ENCODE measurements at places on chromosomes 13 and 19. TPM values are rescaled to one million over a fixed set of nuclear protein-coding genes. Genes with fewer than 3 reads are reported as not detected.

The MUC16 gene
- total RNA-seq, result not detected

The KCNN1 gene
- not detected for total RNA-seq

The CD22 gene
- 0.30 TPM for total RNA-seq

The BCAM gene
- not detected for total RNA-seq

The RPL13A gene
- 5,661 TPM for total RNA-seq

DNA sequence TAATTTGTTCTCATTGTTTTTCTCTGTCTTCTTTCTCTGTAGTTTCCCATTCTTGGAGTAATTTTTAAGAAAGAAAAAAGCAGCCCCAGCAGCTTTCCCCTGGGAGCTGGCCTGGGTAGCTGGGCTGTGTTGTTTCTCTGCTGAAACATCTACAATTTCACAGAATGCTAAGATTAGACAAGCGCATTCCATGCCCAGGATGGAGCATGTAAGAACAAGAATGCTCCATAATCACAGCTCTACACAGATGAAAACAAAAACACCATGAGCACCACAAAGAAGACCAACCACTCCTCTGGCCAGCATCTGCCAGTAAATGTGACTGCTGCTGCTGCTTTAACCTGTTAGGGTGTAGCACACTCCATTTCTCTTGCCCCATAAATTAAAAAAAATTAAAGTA is 239.2 kb upstream of the SLITRK1 start:
- DNase-seq, result no peak

DNA sequence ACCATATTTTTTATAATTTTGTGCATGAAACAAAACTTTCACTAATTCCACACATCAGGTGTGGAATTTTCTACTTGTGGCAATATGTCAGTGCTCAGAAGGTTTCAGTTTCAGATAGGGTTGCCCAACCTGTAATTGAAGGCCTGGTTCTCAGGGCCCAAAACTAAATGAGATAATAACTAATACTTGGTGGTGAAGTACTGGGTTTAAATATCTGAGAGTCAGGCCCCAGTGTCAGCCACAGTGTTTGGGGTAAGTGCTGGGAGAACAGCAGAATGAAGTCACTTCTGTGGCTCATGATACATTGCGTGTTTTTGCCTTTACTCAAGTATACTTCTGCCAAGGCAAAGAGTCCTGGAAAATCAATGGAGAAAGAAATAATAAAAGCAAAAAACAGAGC is 5.6 kb downstream of the SAFB start:
- DNase-seq, result no peak

DNA sequence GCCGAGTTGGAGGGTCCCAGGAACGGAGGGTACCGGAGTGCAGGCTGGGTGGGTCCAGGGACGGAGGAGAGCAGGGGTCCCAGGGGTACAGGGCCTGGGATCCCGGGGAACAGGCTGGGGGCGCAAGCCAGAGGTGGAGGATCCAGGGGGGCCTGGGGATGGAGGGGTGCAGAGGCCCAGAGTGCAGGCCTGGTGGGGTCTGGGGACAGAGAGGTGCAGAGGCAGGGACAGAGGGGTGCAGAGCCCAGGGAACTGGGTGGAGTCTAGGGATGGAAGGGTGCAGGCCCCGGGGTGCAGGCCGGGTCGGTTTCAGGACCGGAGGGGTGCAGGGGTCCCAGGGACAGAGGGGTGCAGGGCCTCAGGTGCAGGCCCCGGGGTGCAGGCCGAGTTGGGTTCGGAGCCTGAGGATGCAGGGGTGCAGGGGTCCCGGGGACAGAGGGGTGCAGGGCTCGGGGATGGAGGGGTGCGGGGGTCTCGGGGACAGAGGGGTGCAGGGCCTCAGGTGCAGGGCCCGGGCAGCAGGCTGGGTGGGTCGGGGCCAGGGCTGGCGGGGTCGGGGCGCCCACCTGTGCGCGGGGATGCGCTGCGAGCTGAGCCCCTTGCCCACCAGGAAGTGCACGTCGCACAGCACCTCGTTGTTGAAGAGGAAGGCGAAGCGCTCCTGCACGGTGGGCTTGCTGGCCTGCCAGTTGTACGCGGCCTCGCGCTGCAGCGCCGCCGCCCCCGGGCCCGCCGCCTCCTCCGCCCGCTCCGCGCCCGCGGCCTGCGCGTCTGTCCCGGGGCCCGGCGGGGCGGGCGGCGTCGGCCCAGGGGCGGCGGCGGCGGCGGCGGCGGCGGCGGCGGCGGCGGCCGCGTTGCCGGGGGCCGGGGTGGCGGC is 545 bp downstream of the BTBD2 start:
- peak; percentile 30 for DNase-seq

GRCh38 chr13:25473864-25474263 is 102.1 kb downstream of the ATP8A2 start:
- no peak for DNase-seq

GRCh38 chr13:49683489-49683888 is 7.8 kb downstream of the EBPL start:
- DNase-seq, result no peak

DNA sequence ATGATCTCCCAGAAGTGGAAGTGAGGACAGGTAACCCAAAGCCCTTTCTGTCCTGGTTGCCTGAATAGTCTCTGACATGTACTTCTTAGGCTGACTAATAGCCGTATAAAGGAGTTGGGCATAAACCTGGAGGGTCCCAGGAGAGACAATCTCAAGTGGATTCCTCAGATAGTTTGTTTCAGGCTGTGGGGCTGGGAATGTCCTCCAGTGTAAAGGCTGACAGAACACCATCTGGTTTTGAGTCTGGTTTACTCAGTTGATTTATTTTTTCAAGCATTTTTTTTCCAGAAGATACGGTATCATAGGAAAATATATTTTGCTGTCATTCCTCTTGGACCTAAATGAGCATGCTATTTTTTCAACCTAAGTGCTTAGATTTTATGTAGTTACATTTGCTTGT is 15.2 kb downstream of the HTR2A start:
- no peak for DNase-seq

GRCh38 chr13:106491928-106492587 is 43.4 kb downstream of the EFNB2 start:
- no peak for DNase-seq

DNA sequence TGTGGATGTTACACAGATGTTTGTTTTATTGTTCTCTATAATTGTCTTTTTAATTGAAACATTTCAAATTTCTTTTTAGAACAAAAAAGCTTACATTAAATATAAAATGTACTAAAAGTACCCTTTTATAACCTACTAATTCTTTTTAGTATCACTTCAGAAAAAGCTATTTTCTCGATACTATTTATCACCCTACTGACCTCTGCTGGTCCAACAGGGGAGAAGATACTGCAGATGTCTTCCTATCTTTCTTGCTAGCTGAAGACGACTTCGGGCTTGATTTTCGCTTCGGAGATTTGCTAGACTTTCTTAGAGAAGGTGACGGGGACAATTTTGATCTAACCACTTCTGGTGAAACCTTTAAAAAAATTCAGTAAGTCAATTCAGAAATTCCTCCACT is 42.4 kb downstream of the ZC3H13 start:
- no peak for DNase-seq

- peak; percentile 34 for DNase-seq
Observed at GRCh38 chr13:46551410-46552302, 1.3 kb upstream of the LRCH1 start.

GRCh38 chr13:100440751-100441425 is 147.7 kb downstream of the GGACT start:
- DNase-seq, result no peak

GRCh38 chr13:33274264-33274663 is 11.3 kb downstream of the STARD13 start:
- no peak for DNase-seq

GRCh38 chr19:18895824-18896341 is at the start of gene CERS1:
Gene CERS1, minus strand, starts transcription at chr19:18896158. Its CDS starts 86 bp downstream, at chr19:18896072.
- DNase-seq, result no peak

DNA sequence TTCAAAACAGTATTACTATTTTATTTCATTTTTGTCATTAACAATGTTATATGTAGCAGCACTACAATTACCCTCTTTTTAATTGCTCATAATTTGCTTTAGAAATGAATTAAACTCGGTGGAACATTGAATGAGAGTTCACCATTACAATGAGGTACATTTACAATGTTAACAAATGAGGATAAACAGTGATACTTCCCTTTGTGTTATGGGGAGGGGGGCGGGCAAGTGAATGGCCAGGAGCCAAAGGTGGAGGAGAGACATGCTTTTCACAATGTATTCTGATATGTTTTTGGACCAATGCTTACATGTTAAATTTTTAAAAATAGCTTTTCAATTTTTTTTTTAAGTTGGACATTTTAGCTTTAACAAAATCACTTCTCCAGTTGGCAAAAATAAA is 34.2 kb downstream of the NALCN start:
- no peak for DNase-seq
